ENCODE measurements at places on chromosomes 2 and 18.

DNA sequence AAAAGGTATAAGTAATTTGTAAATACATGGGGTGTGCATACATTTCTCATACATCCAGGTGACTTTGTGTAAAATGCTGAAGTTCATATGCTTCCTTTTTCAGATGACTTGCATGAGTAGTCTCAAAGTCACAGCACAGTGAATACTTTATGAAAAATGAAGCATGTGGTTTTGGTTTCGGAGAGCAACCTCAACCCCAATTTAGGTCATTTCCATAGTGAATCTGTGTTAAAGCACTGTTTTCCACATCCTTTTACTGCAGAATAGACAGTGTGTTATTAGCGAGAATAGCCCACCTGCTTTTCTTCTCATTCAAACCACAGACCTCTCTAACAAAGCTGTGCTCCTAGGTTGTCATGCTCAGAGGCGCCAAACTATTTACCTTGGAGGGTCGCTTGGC lies 204.4 kb upstream of the RASGRP3 start:
- DNase-seq: peak; percentile 40

DNA sequence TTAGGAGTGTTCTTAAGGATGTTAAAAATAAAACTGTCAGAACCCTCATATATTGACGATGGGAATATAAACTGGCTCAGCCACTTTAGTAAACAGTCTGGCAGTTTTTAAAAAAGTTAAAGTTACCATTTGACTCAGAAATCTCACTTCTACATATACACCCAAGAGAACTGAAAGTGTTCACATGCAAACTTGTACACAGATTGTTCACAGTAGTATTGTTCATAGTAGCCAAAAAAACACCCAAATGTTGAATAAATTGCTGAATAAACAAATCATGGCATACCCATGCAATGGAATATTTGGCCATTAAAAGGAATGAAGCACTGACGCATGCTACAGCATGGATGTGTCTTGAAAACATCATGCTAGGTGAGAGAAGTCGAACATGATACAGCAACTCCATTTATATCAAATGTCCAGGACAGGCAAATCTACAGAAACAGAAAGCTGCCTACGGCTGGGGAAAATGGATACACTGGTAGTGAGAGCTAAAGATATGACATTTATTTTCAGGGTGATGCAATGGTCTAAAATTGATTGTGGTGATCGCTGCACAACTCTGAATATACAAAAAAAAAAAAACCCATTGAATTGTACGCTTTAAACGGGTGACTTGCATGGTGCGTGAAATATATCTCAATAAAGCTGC lies 10.1 kb downstream of the RPL31 start:
- no peak for DNase-seq

DNA sequence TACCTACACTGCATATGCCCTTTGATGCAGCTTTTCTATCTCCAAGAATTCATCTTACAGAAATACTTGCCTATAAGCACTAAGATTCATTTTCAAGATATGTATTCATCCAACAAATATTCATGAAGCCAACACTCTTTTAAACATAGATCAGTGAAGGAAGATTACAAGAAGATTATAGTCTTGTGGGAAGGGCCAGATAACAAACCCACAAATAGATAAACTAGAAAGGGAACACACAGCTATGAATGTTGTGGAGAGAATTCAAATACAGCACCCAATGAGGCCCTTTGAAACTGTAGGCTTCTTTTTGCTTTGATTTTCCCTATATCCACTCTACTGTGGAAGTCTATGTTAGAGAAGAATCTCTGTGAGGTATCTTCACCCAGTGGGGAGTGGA lies 186.7 kb upstream of the RBMS1 start:
- no peak for DNase-seq

DNA sequence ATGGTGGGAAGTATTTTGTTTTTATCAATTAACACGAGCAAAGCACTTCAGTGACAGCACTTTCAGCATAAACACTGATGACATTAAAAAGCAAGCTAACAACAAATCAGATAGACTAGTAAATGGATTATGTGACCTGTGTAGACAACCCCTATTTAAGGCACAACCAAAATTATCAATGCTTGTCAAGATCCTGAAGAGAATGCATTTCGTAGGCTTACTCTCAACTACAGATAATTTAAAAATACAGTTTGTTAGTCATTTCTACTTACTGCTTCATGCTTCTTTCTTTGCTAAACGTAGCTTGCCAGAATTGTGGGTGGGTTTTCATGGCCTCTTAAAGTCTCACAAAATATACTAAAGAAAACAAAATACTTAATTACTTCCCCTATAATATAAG lies 3.4 kb downstream of the CSRNP3 start:
- DNase-seq: no peak

DNA sequence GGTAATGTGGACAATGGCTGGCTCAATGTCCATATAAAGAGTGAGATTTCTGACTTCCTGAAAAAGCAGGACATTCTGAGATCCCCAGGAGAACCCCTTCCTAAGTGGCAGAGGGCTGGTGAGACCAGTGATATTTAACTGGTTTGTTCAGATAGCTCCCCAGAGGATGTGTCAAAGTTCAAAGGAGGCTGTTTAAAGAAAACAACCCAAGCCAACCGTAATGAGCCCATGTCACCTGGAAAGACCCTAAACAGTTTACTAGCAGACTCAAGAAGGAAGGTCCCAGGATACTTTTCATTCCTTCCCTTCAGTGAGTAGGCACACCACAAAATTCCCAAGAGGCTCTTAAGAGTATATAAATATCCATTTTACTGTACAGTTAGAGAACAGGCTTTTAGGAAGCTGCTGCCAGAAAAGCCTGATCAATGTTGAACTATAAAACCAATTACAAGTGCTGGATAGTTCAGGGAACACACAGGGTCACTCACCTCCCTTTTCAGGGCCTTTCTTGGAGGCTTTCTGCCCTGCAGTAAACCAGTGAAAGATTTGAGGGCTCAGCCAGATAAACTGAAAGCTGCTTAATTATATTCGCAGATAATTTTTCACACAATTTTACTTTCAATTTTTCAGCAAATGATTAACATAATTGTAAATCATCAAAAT lies 293.5 kb downstream of the ASXL3 start:
- no peak for DNase-seq

DNA sequence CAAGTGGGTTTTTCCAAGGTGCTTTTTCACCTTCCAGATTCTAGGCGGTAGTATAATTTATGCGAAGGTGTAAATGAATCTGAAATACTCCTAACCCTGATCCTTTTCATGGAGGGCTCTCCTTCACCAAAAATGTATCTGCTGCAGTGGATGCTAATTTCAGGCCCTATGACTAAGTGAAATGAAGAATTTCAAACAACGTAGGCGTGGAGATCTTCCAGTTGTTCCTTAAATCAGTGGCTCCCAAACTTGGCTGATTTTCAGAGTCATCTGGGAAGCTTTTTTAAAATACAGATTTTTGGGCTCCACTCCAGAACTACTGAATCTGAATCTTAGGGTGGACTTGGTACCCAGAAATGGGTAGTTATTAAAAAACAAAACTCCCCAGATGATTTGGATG lies 5.5 kb downstream of the GCKR start:
- no peak for DNase-seq

- DNase-seq: no peak
These were observed 115.9 kb upstream of the ARHGAP28 start for GRCh38 chr18:6613581-6613980.

DNA sequence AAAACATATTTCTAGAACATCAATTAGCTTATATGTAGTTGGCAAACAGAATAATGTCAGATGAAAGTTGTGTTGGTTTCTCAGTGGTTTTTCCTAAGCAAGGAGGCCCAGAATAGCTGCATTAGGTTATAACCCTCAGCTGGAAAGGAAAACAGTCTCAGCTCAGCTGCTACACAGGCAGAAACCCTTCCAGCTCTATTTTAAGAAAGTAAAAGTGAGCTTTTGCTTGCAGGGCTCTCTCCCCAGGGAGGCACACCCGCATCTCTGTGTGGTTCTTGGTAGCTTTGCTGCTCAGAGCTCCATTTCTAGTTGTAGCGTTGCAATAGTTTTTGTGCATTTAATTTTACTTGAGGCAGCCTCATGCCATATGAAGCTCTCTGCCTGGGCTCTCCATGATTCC lies 54.6 kb downstream of the PIKFYVE start:
- DNase-seq: no peak

GRCh38 chr18:8177330-8178016 lies 431.8 kb upstream of the RAB12 start:
- DNase-seq: no peak

DNA sequence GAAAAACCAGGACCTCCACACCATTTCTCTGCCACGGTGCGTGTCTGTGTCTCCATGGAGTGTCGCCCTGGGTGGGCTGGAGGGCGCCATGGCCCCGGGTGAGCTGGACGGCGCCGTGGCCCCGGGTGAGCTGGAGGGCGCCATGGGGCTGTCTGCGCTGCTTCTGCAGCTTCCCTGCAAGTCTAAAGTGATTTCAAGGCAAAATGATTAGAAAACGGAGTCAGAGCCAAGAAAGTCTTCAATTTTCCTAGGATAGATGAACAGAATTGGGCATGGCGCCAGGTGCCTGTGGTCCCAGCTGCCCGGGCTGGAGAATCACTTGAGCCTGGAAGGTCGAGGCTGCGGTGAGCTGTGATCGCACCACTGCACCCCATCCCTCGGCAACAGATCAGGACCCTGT lies 27.7 kb upstream of the NFATC1 start:
- no peak for DNase-seq

DNA sequence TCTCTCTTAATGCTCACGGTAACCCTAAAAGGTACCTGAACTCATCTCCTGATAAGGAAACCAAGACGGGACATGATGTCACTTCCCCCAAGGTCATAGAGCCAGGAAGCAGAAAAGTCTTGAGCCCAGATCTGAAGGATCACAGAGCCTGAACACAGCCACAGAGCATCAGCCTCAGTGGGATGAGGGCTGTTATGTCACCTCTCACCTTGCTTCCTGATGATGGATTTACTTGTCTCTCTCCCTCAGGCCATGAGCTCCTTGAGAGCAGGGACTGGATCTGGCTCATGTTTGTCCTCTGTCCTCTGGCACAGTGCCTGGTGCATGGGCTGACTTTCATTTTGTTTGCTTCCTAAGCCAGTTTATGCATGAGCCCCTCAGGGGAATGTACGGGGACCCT lies 54.2 kb downstream of the SERTAD2 start:
- DNase-seq: no peak

GRCh38 chr2:121066526-121066925 lies 218.5 kb downstream of the TFCP2L1 start:
- no peak for DNase-seq

DNA sequence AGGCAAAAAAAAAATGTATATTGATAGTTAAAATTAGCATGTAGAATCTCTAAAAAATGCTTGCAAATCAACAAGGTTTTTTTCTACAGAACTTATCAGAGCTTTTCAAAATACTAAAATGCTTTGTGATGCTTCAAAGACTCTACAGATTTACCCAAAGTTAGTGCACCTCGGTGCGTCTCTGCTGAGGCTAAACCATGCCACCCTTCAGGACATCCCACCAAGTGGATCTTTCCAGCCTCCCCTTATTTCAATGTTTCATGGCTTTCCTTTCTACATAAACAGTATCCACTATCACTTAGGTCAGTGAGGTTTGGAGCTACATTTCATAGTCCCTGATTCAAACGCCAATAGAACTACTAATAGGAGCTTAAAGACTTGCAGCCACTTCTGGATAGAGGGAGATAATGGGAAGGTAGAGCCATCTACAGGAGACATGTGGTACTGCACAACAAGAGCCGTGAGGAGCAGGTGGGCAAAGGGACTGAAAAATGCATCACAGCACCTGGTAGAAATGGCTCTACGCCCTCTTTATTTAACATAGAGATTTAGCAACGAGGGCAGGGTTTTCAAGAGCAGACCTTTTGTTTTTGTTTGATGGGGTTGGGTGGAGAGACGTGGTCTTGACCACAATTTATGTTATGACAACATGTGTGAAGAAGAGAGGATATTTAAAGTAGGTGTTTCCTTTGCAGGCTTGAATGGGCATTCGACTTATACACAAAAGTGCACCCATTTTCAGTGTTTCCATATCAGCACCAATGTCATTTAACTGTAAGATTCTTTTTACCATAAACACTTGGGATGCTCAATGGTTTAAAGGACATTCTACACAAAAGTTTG lies 56.1 kb upstream of the SLC35G4 start:
- peak; percentile 20 for DNase-seq

DNA sequence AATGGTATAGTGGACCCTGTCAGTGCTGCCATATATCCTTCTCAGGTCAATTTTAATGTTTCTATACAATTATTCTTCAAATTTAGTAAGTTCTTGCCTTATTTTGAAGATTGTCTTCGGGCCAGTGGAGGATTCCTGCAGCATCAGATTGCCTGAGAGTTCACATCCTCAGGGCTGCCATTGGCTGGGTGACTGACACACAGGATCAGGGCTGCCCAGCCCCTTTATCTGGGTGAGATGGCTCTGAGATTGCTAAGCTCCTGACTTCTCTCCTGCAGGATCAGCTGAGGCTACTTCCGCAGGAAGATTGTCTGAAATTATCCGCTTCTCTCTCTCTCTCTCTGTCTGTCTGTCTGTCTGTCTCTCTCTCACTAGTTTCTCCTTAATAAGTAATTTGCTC lies 567.4 kb downstream of the TSN start:
- no peak for DNase-seq

DNA sequence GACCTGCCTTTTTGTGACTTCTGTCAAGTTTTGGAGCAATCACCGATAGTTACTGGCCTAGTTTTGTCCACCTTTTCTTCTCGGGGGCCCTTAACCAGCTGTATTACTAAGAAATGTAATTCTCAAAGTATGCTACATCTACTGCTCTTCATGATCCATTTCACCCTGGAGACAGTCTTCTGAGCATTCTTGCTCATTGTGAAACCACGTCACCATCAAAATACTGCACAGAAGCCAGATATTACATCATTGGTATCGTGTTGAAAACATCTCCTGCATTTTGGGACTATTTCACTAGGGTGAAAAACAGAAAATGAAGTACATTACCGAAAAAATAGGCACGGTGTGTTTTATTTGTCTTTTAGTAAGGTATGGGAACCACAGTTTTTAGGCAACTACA lies 11.7 kb downstream of the LYPD6B start:
- DNase-seq: peak; percentile 4

DNA sequence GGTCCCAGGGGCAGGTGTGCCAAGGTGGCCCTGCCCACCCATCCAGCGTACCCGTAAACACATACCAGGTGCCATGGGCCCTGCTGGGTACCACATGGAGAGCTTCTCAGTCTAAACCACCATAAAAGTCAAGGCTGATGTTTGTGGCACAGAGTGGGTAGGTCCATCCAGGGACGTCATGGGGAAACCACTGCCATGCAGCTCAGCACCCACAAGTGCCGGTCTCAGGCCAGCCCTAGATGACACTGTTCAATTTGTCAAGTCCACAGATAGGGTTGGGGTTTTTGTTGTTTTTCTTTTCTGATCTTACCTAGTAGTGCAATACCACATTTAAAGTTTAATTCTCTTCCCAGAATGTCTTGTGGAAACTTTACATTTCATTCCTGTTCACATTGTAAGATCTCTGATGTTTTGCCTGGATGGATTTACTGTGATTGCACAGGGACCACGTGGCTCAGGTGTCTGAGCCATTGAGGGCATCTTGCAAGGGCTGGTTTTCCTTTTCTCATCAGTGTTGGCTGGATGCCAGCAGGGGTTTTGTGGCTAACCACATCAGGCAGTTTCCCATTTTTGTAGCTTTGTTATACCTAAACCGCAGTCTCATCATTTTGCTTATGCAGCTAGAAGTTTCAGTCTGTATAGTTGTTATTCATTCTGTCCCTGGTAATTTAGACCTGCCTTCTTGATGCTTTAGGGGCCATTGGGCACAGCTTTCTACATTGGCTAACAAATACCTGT lies 64.7 kb downstream of the STK25 start:
- peak; percentile 91 for DNase-seq

GRCh38 chr18:47413327-47413726 lies 161.9 kb upstream of the SKOR2 start:
- DNase-seq: no peak

- no peak for DNase-seq
These were observed 720.2 kb downstream of the SLC4A3 start for GRCh38 chr2:220347626-220348025.

Data from MV-4-11 (cell line).